ENCODE measurements at places on chromosomes 12 and 14.

- no peak for DNase-seq
Observed at GRCh38 chr14:66174453-66174891, 311.7 kb upstream of the CCDC196 start.

- DNase-seq: no peak
Observed at GRCh38 chr14:69204753-69205152, 13.5 kb downstream of the EXD2 start.

- no peak for DNase-seq
Observed at GRCh38 chr12:106205208-106206069, 42.4 kb downstream of the CKAP4 start.

- DNase-seq: no peak
Observed at GRCh38 chr12:26537651-26538050, 295.3 kb downstream of the ITPR2 start.

- DNase-seq: no peak
Observed at GRCh38 chr12:105724641-105725040, 394.1 kb downstream of the C12orf75 start.

DNA sequence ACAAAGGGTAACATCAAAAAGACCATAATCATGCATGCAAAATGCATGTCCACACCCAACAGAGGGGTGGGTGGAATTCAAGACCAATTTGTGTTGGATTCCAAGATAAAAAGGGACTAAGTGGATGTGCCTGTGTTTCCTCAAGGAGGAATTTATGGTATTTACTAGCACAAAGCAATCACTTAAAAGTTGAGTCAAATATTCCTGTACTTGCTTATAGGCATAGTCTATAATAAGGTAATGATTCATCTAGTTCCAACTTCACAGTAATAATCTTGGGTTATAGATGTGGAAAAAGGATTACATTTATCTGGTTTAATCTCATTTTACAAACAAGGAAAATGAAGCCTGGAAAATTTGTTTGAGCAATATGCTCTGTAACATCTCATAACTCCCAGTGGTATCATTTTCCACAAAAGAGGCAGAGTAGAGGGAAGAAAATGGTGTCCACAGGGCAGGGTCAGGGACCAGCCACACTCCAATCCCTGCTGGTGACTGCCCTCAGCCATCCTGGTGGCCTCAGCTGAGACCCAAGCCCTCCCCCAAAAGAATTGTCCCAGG is 80.8 kb upstream of the REP15 start:
- no peak for DNase-seq

GRCh38 chr14:102777711-102778337 is 575 bp downstream of the TRAF3 start:
- no peak for DNase-seq

DNA sequence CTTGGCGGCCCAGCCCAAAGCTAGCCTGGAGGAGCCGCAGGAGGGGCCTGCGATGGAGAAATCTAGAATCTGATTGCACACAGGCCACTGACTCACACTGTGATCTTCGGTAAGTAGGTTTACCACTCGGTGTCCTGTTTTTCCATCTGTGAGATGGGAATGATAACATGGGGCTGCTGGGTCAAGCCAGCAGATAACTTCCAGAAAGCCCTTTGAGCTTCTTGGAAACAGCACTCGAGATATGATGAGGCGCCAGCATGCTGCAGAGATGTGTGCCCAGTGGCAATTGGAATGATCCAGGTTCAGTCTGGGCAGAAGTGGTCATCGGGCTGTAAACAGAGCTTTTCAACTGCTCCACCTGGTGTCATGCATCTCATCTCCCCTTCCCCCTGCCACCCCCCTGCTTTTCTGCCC is 771.3 kb upstream of the TBX3 start:
- no peak for DNase-seq

All from iPS DF 6.9 (cell line).